CD4-positive, alpha-beta T cell treated with Interleukin-21 for 1 hour (primary cell): ENCODE measurements at places on chromosomes 1 and 21.

GRCh38 chr1:68696221-68696620 lies 199.3 kb upstream of the DEPDC1 start:
- no peak for DNase-seq

- no peak for DNase-seq
These were observed 925 bp downstream of the TNNI1 start for GRCh38 chr1:201420608-201421002.

DNA sequence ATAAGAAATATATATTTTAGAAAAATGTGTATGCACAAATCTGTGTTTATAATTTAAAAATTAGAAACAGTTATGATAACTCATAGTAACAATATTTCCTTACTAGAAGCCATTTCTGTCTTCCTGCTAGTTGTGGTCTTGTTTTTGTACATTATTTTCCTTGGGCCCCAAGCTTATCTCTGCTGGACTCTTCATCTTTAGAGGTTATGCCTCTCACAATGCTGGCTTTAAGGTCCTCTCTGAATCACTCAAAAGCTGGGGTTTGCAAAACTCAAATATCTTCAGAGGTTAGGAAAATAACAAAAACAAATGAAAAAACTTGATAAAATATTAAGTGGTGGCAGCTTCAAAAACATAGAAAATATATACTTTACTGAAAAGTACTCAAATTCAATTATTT lies 133.8 kb downstream of the PTPRC start:
- DNase-seq, result no peak

DNA sequence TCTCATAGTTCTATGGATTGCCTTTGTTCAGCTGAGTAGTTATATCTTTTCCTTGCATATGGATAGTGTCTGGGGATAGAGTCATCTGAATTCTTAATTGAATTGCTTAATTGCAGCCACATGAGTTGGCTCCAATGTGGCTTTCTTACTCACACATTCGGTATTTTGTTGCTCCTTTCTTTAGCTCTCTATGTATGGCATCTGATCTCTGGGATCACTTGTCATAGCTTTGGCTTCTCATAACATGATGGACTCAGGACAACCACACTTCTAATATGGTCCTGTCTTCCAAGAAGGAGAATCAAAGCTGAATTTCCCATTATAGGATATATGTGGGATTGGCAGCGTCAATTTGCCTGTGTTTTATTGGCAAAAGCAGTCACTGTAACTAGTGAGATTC lies 716.2 kb downstream of the NCAM2 start:
- DNase-seq, result no peak
